Activated T-cell treated with anti-CD3 and anti-CD28 coated beads, Interleukin-2, amount 50 U/mL, for 4 hours (primary cell): ENCODE measurements at places on chromosomes 1 and 21.
A peak's percentile ranks its signal among the peaks of the same experiment; 100 is the strongest.

DNA sequence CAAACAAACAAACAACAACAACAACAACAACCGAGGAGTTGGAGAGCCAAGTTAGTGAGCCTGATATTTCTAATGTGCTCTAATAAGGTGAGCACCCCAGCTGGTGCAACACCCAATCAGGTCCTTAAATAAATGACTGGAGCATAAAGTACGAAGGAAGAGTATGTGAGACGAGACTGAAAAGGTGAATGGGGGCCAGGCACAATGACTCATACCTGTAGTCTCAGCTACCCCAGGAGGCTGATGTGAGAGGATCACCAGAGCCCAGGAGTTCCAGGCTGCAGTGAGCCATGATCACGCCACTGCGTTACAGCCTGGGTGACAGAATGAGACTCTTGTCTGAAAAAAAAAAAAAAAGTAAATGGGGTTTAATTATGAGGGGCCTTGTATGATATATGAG, 152.0 kb upstream of the ZRANB2 start:
- DNase-seq = no peak

DNA sequence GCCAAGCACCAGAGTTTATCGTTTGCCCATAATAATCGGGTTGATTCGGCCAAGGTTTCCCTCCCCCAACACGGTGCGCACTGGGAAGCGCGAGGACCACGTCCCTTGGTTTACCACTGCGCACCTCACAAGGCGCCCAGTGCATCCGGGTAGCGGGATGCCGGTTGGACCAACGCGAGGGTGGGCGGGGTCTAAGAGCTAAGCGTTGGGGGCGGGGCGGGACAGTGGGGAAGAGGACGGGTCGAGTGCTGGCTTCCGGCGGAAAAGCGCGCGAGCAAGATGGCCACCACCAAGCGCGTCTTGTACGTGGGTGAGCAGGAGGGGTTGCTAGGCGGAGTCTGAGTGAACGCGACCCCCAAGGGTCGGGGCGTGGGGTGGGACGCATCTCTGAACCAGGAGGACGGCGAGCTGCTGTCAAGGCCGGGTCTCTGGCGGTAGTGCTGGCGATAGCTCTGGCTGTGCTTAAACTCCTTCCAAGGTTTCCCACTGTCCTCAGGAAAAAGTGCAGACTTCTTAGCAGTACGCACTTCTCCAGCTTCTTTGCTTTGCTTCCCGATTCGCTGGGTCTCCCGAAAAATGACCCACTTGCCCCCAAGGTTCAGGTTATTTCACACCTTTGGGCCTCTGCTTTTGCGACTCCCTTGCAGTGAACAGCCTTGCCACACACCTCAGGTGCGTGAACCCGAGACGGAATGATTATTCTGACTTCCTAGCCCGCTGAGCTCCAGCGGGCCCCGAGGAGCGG, at the start of gene PPIE:
TSS of gene PPIE (plus strand) at position 261 of the 745 bp plus-strand sequence. CDS start at position 280, 19 bp downstream.
- peak; percentile 96 for DNase-seq

DNA sequence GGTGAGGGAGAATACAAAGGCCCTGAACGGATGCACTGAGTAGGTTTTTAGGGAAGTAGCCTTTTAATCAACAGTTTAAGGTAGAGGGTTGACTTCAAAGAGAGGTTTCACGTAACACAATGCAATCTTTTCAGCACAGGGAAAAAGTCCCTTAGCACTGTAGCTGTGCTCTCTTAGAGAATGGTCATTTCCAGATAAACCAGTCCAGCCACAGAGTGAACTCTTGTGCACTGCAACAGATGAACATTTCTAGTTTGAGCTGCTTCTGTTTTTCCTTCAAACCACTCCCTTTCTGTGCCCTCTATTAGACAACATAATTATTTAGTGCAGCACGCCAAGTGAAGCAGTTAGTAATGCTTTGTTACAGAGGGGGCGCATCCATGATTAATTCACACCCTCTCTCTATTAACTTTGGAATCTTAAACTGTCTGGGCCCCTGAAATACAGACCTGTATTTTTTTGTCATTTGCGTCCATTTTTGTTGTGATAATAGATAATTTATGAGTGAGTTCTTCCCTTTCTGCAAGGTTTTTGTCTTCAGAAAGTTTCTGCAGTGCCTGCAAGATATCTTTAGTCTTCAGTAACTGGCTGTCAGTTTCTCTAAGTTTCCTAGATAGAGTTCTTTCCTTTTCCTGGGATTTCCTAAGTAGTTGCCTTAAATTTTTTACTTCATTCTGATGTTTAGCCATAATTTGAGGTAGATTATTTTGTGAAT, 22.9 kb downstream of the LCA5L start:
- DNase-seq = no peak

- DNase-seq = no peak
Measured at GRCh38 chr1:156768610-156769295, 1.4 kb downstream of the PRCC start.

- DNase-seq = peak; percentile 23
Measured at GRCh38 chr1:150150133-150151021, 661 bp downstream of the PLEKHO1 start.

- DNase-seq = no peak
Measured at GRCh38 chr1:175548774-175549173, 194.6 kb downstream of the TNR start.

- no peak for DNase-seq
Measured at GRCh38 chr1:38917337-38917736, 24.3 kb downstream of the RHBDL2 start.

GRCh38 chr21:45980271-45980670, 1.3 kb upstream of the COL6A1 start:
- no peak for DNase-seq

- DNase-seq = no peak
Measured at GRCh38 chr1:248858096-248858890, 592 bp downstream of the ZNF692 start.
